ENCODE measurements at places on chromosomes 12 and 14.

- H3K27me3 ChIP-seq, result no peaks in the 10 kb centered on the region
- no peaks in the 10 kb centered on the region for H3K36me3 ChIP-seq
- no peak for DNase-seq
- H3K27ac ChIP-seq, result no peak overlapping the region
Observed at GRCh38 chr14:31895646-31896045, 181.5 kb upstream of the ARHGAP5 start.

GRCh38 chr12:104672501-104673265 lies 215.9 kb downstream of the CHST11 start:
- DNase-seq, result peak; percentile 47
- H3K4me3 ChIP-seq, result no peak overlapping the region
- H3K27ac ChIP-seq, result no peak overlapping the region
- H3K36me3 ChIP-seq, result no peaks in the 10 kb centered on the region

DNA sequence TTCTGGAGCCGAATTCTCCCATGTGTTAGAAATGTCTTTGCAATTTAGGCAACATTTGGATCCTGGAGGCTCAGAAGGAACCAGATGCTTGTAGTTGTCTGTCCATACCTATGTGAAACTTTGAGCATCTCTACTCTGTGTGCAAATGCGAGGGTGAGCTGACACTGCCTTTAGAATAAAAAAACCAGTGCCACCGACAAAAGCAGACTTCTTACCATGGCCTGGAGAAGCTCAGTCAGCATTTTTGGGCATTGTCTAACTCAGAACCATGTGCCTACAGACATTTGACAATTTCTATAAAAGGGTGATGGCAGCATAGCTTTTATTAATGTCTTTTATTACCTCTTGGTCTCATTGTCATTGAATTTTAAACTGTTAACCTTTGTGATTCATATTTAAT lies 78.4 kb upstream of the PPM1H start:
- H3K27ac ChIP-seq, result no peak overlapping the region
- DNase-seq, result no peak
- no peaks in the 10 kb centered on the region for H3K36me3 ChIP-seq
- no peaks in the 10 kb centered on the region for H3K4me1 ChIP-seq
- no peaks in the 10 kb centered on the region for H3K27me3 ChIP-seq
- no peak overlapping the region for H3K4me3 ChIP-seq

DNA sequence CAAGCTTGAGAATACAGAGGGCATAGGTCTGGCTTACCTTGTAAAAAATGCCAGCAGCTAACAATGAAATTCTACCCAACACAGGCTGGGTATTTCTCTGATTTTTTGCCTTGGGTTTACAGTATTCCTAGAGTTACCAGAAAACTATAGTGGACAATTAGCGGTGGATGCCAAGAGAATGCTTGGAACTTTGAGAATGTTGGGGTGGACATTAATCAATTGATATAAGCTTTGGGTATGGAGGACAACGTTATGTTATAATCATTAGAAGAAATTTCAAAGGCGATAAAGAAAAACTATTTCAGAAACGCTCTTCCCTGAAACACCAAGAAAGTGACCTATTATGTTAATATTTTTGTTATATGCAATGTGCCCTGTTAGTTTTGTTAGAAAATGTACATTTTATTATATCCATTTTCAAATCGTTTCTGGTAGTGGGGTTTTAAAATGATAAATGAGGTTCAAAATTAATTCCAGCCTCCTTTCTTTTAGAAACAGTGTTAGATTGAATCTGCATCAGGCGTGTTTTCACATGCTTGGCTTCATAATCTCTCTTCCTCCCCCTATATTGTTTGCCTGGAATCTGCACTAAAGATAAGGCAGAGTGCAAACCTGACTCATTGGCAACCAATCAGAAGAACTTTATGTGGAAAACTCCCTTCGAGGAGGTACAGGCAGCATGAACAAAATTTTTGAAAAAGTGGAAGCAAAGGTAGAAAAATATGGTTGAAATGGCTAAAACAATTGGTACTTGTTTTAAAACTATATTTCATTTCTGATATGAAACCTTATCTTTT lies 1.4 kb upstream of the PTPRQ start:
- no peaks in the 10 kb centered on the region for H3K27me3 ChIP-seq
- H3K27ac ChIP-seq, result peak overlapping the region; percentile 15
- H3K4me3 ChIP-seq, result no peak overlapping the region
- peaks cover 8% of the 10 kb centered on the region for H3K4me1 ChIP-seq
- no peaks in the 10 kb centered on the region for H3K36me3 ChIP-seq
- DNase-seq, result no peak

DNA sequence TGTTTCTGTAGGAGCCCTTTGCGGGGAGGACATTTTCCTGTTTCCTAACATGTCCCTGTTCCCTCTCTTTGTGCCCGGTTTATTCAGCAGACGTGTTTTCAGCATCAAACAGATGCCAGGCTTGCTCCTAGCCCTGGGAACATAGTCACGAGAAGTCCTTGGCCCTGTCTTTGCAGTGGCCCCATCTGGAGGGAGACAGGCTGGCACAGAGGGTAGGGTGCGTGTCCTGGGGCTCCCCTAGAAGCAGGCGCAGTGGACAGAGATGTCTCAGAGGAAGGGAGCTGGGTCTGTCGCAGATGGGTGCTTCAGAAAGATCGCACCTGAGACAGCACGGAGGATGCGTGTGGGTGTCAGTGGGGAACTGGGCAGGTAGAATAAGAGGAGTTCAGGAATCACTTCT lies 75.0 kb upstream of the DYNC1H1 start:
- DNase-seq, result no peak
- no peaks in the 10 kb centered on the region for H3K4me1 ChIP-seq
- no peaks in the 10 kb centered on the region for H3K27me3 ChIP-seq
- H3K4me3 ChIP-seq, result no peak overlapping the region
- H3K36me3 ChIP-seq, result no peaks in the 10 kb centered on the region
- no peak overlapping the region for H3K27ac ChIP-seq

- no peaks in the 10 kb centered on the region for H3K27me3 ChIP-seq
- H3K4me1 ChIP-seq, result no peaks in the 10 kb centered on the region
- H3K27ac ChIP-seq, result no peak overlapping the region
- no peak for DNase-seq
- H3K4me3 ChIP-seq, result no peak overlapping the region
Observed at GRCh38 chr14:39055786-39056474, 47.1 kb downstream of the SEC23A start.

- no peak for DNase-seq
- H3K27me3 ChIP-seq, result no peaks in the 10 kb centered on the region
- H3K27ac ChIP-seq, result no peak overlapping the region
- no peak overlapping the region for H3K4me3 ChIP-seq
- peaks cover 12% of the 10 kb centered on the region for H3K4me1 ChIP-seq
Observed at GRCh38 chr14:101564819-101565698, 3.8 kb downstream of the DIO3 start.

- H3K4me3 ChIP-seq, result peak overlapping the region; percentile 21
- H3K27me3 ChIP-seq, result no peaks in the 10 kb centered on the region
- H3K36me3 ChIP-seq, result no peaks in the 10 kb centered on the region
- peaks cover 9% of the 10 kb centered on the region for H3K4me1 ChIP-seq
- peak; percentile 58 for DNase-seq
Observed at GRCh38 chr12:96194971-96195844, 1.0 kb downstream of the ELK3 start.

GRCh38 chr14:94379291-94380224 lies 8.8 kb downstream of the SERPINA1 start:
- no peaks in the 10 kb centered on the region for H3K36me3 ChIP-seq
- no peak for DNase-seq
- H3K4me3 ChIP-seq, result no peak overlapping the region
- H3K27ac ChIP-seq, result no peak overlapping the region

GRCh38 chr12:57940052-57940914 lies 1.1 kb upstream of the ATP23 start:
- no peaks in the 10 kb centered on the region for H3K27me3 ChIP-seq
- H3K36me3 ChIP-seq, result no peaks in the 10 kb centered on the region
- H3K4me3 ChIP-seq, result no peak overlapping the region
- peaks cover 26% of the 10 kb centered on the region for H3K4me1 ChIP-seq
- DNase-seq, result no peak

- no peaks in the 10 kb centered on the region for H3K27me3 ChIP-seq
- DNase-seq, result no peak
- H3K36me3 ChIP-seq, result no peaks in the 10 kb centered on the region
- no peaks in the 10 kb centered on the region for H3K4me1 ChIP-seq
Observed at GRCh38 chr12:39779768-39780340, 160.3 kb upstream of the ABCD2 start.

- H3K4me1 ChIP-seq, result no peaks in the 10 kb centered on the region
- H3K4me3 ChIP-seq, result no peak overlapping the region
- no peak for DNase-seq
- H3K36me3 ChIP-seq, result no peaks in the 10 kb centered on the region
- H3K27me3 ChIP-seq, result no peaks in the 10 kb centered on the region
Observed at GRCh38 chr14:54593860-54594259, 26.9 kb downstream of the SAMD4A start.

DNA sequence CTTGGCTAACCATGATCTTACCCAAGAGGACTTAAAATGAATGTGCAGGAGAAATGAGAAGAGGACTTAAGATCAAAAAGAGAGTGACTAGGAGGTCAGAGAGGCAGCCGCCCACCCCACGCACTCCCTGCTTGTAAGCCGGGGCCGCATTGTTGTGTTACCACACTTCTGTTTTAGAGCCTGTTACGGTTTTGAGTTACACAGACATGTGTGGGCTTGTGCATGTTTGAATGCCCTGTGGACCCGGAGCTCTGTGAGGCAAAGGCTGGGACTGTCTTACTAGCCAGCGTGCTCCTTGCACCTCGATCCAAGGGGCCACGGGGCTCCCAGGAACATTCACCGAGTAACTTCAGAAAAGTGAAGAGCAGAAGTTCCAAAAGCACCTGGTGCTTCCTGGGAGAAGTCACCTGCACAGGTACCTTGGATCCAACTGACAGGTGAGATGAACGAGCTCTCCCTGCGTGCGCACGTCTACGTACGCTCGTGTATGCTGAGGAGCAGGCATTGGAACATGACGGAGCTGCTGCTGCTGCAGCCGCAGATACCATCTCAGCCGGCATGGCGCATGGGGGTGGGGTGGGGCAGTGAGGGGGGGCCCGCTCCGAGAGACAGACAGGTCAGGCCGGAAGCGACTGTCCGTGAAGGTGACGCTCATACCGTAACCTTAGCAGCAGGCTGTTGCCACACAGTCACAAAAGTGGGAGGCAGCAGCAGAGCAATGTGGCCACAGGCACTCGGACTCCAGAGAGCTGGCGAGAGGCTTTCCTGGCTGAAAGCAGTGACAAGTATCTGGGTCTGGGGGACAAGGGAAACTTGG lies 23.7 kb downstream of the SFSWAP start:
- no peak for DNase-seq
- H3K36me3 ChIP-seq, result peaks cover 12% of the 10 kb centered on the region
- H3K4me1 ChIP-seq, result no peaks in the 10 kb centered on the region
- H3K27ac ChIP-seq, result no peak overlapping the region

GRCh38 chr14:79732911-79733655 lies 478.2 kb downstream of the DIO2 start:
- DNase-seq, result no peak
- H3K27ac ChIP-seq, result no peak overlapping the region
- no peak overlapping the region for H3K4me3 ChIP-seq
- no peaks in the 10 kb centered on the region for H3K4me1 ChIP-seq

- peak; percentile 22 for DNase-seq
- H3K4me1 ChIP-seq, result peaks cover 10% of the 10 kb centered on the region
- no peak overlapping the region for H3K4me3 ChIP-seq
- H3K27me3 ChIP-seq, result no peaks in the 10 kb centered on the region
- no peak overlapping the region for H3K27ac ChIP-seq
Observed at GRCh38 chr12:44835641-44836379, 40.3 kb downstream of the NELL2 start.

DNA sequence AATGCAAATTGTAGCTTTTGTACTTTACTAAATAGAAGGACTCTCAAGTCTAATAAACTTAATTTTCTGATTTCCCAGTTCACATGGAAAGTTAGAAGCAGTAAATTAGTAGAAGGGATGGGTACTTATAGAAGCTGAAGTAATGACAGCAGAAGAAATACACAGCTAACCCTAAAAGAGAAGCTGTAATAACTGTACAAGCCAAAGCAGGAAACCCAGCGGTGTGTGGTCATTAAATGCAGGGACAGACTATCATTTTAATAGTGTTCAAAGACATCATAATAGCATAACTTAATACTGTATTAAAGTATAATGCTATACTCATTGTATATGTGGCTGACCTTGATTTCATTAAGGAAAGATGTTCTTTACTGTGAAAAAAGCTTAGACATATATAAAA lies 74.9 kb downstream of the PCNX1 start:
- peaks cover 8% of the 10 kb centered on the region for H3K4me1 ChIP-seq
- no peak overlapping the region for H3K4me3 ChIP-seq
- H3K27me3 ChIP-seq, result no peaks in the 10 kb centered on the region
- no peak overlapping the region for H3K27ac ChIP-seq

DNA sequence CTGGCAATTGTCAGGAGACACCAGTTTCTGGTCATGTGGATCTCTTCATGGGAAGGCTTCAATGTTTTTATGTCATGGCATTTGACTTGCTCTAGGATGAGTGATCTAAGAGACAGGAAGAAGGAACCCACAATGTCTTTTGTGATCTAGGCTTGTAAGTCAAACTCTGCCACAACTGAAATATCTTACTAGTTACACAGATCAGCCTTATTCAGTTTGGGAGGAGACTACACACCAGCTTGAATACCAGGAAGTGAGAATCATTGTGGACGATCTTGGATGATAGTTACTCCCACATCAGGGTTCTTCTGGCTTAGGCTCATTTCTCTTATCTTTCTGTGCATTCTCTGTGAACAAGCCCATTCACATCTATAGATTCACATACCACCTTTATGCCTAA lies 236.2 kb upstream of the FBXO33 start:
- no peaks in the 10 kb centered on the region for H3K27me3 ChIP-seq
- no peak overlapping the region for H3K27ac ChIP-seq
- no peak overlapping the region for H3K4me3 ChIP-seq
- DNase-seq, result no peak

- H3K4me3 ChIP-seq, result no peak overlapping the region
- no peak overlapping the region for H3K27ac ChIP-seq
- H3K4me1 ChIP-seq, result peaks cover 34% of the 10 kb centered on the region
- H3K27me3 ChIP-seq, result no peaks in the 10 kb centered on the region
Observed at GRCh38 chr12:1939331-1939730, 20.9 kb upstream of the CACNA2D4 start.

GRCh38 chr12:13503094-13503835 lies 306.7 kb downstream of the EMP1 start:
- H3K36me3 ChIP-seq, result no peaks in the 10 kb centered on the region
- DNase-seq, result no peak
- H3K27ac ChIP-seq, result no peak overlapping the region
- no peaks in the 10 kb centered on the region for H3K4me1 ChIP-seq

- no peak overlapping the region for H3K4me3 ChIP-seq
- H3K36me3 ChIP-seq, result no peaks in the 10 kb centered on the region
- H3K27ac ChIP-seq, result no peak overlapping the region
- H3K27me3 ChIP-seq, result peaks cover 24% of the 10 kb centered on the region
- DNase-seq, result no peak
Observed at GRCh38 chr12:122200541-122201175, 2.9 kb upstream of the B3GNT4 start.

DNA sequence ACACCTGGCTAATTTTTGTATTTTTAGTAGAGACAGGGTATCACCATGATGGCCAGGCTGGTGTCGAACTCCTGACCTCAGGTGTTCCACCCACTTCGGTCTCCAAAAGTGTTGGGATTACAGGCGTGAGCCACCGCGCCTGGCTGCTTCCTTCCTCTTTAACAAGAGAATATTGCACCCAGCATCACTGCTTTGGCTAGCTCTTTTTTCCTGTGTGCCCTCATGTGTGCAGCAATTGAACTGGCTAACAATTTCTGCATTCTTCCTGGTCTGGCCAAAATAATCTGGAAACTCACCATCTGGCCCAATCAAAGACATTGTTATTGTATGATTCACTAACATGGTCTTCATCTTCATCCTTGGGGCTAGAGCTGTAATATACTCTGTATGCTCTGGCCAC lies 2.7 kb upstream of the ASB8 start:
- H3K4me3 ChIP-seq, result no peak overlapping the region
- no peak overlapping the region for H3K27ac ChIP-seq
- no peak for DNase-seq
- no peaks in the 10 kb centered on the region for H3K27me3 ChIP-seq
- no peaks in the 10 kb centered on the region for H3K36me3 ChIP-seq
- H3K4me1 ChIP-seq, result peaks cover 6% of the 10 kb centered on the region

Data from body of pancreas (tissue), 4 donors.